ENCODE measurements at places on chromosomes 4 and X. TPM values are rescaled to one million over a fixed set of nuclear protein-coding genes. Genes with fewer than 3 reads are reported as not detected.
A peak's percentile ranks its signal among the peaks of the same experiment; 100 is the strongest.

GPRASP1 gene
- total RNA-seq, result 11.5 TPM

VCX gene
- total RNA-seq, result not detected

EMCN gene
- total RNA-seq, result 0.90 TPM

SHISA3 gene
- 6.0 TPM for total RNA-seq

EGF gene
- 0.09 TPM for total RNA-seq

GRCh38 chr4:136931781-136932180, 600.5 kb downstream of the PCDH18 start:
- peak; percentile 25 for DNase-seq

DNA sequence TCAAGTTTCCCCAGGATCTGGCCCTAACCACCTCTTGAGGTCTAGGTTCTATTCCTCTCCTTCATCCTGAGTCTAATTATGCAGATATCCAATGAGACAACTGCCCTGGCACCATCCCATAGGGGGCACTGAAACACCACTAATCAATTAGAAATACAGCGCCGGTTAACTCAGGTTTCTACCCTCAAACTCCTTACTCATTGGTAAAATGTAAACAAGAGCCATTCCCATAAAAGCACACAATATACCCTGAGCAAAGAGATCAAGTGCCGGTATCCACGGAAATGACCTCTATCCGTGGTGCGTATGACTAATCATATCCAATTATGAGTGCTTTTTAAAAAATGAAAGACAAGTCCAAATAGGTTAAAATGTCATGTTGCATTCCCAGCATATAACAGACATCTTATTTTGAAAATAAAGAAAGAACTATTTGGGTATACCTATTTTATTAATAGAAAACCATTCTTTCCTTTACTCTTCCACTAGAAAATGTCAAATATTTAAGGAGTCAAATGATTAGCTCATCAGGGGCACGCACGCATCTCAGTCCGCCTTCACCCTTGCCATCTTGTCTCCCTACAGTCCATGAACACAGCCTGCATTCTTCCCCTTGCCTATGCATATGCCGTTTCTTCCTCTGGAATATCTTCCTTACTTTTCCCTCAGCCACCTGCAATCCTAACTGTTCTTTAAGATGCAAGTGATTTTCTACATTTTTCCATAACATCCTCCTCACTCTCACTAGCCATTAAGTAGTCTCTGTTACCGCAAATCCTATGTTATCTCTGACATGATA, 141.1 kb downstream of the MAML3 start:
- DNase-seq, result peak; percentile 70

- DNase-seq, result no peak
These were observed 39.5 kb downstream of the PCYT1B start for GRCh38 chrX:24607616-24608015.

GRCh38 chr4:123209436-123209835, 187.2 kb upstream of the SPRY1 start:
- DNase-seq, result no peak

DNA sequence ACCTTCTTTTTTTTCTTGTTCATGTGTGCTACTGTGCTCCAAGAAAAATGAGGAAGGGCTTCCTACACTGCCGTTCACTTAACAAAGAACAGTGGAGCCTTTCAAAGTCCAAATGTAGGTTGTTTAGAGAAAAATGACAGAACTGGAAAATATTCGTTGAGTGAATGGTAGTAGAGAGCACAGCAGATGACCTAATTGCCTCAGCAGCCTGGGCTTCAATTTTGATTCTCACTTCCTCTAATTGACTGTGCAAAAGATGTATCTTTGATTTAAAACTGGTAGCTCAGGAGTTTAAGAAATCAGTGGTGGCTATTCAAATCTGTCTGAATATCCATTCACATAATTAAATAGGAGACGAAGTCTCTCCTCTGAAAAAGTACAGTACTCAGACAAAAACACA, 5.2 kb downstream of the NLGN4X start:
- DNase-seq, result no peak

GRCh38 chr4:89000844-89001360, 56.1 kb downstream of the FAM13A start:
- peak; percentile 46 for DNase-seq

- peak; percentile 40 for DNase-seq
These were observed 9.8 kb downstream of the SPP1 start for GRCh38 chr4:87985097-87985886.

GRCh38 chr4:168832763-168833575, 177.1 kb downstream of the CBR4 start:
- peak; percentile 49 for DNase-seq

GRCh38 chr4:158670975-158671664, 567 bp downstream of the C4orf46 start:
- peak; percentile 96 for DNase-seq

GRCh38 chrX:2676794-2677675, 14.1 kb upstream of the CD99 start:
- peak; percentile 50 for DNase-seq

- peak; percentile 90 for DNase-seq
These were observed 128.6 kb downstream of the CHIC2 start for GRCh38 chr4:53935780-53936179.

Data from fibroblast of the aortic adventitia (primary cell).